ENCODE measurements at places on chromosomes 4 and X.

GRCh38 chrX:26653050-26653449, 437.1 kb downstream of the MAGEB5 start:
- no peak for DNase-seq

GRCh38 chr4:106022454-106022853, 127.2 kb downstream of the NPNT start:
- DNase-seq, result no peak

- no peak for DNase-seq
These were observed 124.7 kb upstream of the C1QTNF7 start for GRCh38 chr4:15303052-15303641.

DNA sequence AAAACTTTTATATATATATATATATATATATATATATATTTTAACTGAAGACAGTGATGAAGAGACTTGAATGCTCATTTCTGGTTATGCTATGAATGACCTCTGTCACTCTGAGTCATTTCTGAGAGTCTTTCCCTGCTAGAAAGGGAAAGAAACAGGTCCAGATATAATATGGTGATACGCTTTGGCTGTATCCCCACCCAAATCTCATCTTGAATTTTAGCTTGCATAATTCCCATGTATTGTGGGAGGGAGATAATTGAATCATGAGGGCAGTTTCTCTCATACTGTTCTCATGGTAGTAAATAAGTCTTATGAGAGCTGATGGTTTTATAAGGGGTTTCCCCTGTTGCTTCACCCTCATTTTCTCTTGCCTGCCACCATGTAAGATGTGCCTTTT, 254.1 kb upstream of the IGFBP7 start:
- no peak for DNase-seq

DNA sequence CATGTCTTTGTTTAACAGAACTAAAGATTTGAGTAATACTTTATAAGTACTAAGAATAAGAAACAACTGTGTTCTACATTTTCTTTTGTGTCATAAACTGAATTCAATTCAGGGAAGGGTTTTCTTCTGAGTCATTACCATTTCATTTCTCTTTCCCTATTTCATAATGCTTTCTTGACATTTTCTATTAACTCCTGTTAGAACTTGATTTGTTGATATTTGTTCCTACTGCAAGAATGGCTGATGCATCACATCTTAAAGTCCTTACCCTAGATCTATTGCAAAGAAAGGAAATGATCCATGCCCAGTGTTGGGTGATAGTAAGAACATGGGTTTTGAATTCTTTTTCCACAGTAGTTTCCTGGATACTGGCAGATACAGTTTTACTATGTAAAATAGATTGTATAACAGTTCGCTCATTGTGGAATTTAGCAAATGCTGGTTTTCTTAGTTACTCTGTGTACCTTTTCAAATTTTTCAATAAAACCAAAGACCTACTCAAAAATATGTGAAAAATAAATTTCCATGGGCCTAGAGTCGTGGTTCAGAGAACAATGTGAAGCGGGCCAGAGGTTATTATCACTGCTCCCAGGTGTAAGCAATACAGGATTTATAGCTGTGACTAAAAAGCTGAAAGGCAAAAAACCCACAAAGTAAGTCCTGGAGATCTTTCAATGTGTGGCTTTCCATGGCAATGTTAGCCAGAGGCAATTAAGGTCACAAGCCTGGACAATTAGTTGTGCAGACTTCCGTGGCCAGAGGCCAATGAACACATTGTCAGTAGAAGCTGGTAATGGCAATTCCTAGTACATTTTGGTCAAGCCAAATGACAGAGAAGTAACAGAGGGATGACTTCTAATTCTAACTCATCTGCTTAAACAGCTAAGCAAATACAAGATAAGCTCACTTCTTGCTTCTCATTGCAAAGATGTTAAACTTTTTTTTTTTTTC, 127.3 kb upstream of the FAT4 start:
- DNase-seq, result no peak

DNA sequence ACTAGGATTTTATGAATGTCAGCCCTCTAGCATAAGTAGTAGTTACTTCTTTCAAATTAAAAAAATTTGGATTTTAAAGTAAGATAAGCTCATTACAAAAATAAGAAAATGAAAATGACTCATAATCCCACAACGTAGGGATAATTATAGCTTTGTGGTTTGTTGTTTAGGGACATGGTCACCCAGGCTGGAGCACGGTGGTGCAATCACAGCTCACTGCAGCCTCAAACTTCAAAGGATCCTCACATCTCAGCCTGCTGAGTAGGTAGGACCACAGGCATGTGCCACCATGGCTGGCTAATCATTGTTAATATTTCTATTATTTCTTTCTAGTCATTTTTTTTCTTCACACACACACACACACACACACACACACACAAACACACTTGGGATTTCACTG, 57.6 kb downstream of the PLAC1 start:
- no peak for DNase-seq

DNA sequence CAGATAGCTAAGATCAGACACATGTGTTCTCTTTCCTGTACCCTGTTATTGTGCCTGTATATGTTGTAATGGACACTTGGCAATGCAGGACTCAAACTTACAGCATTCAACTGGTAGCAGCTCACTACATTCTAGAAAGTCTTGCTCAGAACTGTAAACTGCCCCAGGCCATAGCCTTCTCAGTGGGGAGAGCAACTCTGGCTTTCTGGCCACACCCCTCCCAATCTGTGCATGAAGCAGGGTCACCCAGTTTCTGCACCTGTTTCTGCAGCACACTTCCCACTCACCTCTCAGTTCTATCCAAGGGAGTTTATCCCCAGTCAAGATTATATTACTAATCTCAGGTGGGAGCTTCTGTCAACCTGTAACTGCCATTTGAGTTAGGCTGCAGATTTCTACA, 38.9 kb upstream of the TBX22 start:
- no peak for DNase-seq

DNA sequence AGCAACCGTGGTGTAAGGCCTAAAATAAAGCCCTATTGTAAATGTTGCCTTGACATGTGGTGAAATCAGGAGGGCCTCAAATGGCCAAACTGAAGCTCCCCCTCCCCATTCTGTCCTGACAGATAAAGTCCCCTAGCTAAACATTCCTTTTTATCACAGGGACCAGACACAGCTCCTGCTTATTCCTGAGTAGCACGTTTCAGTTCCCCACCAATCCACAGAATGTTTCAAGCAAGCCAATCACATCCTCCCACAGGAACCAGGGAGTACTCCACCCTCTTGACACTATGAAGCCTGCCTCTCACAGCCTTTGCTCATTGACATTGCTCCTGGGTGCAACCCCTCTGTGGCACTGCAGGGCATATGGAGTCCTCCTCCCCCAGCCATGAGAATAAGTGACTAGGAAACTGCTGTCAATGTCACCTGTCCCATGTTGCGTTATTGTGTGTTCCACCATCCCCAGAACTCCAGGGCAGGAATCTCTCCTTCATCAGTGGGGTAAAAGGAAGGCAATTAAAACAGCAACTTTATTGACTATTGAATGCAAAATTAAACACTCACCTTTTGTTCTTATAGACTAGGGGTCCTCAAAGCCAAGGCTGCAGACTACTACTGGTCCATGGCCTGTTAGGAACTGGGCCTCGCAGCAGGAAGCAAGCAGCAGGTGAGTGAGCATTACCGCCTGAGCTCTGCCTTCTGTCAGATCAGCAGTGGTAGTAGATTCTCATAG, 128.1 kb downstream of the COL25A1 start:
- no peak for DNase-seq

DNA sequence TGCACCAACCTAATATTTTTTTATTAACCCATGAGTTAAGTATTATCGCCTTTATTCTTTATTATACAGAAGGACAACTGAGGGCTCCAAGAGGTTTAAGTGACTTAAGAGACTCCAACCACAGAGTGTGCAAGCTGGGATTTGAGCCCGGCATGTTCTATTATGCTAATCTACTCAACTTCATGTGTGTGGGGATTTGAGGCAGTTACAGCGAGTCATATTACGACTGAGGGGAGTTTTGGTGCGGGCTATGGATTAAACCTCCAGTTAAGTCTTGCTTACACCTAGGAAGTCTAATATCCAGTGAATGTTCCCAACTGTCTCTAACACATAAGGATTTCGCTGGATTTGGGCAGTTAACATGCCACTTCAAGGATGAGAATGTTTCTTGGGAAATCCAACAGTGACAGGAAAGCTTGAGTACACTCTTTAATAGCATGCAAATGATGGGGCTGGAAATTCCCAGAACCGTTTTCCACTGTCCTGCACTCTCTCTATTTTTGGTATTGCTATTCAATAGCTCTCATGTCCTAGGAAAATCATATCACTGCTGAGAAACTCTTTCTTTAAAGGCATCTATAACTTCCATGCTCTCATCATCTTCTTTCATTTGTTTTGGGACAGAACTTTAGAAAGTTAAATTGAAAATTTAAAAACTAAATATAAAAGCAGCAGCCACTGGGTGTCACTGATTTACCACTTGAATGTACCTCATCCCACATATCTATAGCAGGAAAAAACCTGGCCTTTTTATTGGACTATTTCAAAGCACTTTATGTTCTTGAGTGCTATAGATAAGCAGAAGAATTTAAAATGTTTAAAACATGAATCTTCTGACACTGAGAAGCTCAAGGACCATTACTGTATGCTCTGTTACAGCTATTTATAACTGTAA, 165.1 kb upstream of the TTC29 start:
- DNase-seq, result no peak

DNA sequence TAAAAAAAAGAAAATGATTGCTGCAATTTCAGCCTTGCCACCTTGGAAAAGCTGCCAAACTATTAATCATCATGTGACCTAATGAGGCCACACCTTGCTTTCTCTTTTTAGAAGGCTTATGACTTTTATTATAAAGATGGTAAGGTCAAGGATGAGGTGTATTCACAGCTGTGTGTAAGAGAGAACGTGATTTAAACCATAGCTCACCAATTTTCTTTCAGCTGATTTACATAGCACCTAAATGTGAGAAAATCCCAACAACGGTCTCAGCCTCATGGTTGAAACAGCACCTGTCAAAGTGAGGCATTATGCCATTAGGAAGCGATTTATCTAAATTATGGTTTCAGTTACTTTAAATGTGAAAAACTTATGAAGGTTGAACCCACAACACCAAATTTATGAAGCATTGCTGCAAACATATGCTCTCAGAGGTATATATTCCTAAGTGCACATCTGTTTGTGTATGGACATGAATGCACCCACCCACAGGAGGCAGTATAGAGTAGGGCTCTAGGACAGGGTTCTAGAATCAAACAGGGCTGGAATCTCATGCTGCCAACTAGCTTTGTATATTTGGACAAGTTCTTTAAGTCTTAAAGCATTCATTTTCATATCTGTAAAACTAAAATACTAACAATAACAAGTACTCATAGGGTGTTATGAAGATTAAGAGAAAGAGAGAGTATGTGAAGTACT, 40.7 kb downstream of the ANXA3 start:
- no peak for DNase-seq

- DNase-seq, result no peak
These were observed 3.7 kb downstream of the MTMR1 start for GRCh38 chrX:150696866-150697265.

DNA sequence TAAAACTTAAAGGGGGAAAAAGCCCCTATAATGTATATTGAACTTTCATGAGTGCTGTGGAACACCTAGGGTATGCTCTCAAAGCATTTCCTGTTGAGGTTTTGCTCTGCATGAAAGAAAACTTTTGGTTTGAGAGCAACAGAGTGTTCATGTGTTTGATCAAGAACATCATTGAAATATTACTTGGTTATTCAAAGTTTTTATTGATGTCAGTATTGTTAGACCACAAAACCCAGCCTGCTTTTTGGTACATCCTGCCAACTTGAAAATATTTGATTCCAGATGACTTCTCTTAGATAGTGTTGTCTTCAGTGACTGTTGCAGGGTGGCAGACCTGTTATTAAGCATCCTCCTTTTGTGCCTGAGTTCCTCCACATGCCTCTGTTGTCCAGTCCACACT, 68.0 kb downstream of the N4BP2 start:
- no peak for DNase-seq

DNA sequence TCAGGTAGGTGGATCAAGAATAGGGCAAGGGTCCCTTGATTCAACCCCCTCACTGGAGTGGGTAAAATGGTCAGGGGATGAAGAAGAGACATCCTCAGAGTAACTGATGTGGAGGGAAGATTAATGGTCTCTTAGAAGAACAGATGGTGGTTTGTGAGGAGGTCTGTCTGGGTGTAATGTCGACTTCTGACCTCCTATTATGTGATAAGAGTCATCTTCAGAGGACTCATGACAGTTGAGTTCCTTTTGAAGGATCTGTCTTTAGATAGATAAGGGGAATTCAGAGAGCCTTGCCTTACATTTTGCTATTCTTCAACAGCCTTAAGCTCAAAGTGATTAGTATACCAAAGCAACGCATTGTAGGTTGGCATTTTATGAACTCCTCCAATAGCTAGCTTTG, 27.1 kb upstream of the MAGEA8 start:
- DNase-seq, result no peak

GRCh38 chr4:82501154-82501442, 60.7 kb downstream of the TMEM150C start:
- DNase-seq, result no peak

GRCh38 chrX:1321674-1322073, 14.9 kb upstream of the IL3RA start:
- no peak for DNase-seq

DNA sequence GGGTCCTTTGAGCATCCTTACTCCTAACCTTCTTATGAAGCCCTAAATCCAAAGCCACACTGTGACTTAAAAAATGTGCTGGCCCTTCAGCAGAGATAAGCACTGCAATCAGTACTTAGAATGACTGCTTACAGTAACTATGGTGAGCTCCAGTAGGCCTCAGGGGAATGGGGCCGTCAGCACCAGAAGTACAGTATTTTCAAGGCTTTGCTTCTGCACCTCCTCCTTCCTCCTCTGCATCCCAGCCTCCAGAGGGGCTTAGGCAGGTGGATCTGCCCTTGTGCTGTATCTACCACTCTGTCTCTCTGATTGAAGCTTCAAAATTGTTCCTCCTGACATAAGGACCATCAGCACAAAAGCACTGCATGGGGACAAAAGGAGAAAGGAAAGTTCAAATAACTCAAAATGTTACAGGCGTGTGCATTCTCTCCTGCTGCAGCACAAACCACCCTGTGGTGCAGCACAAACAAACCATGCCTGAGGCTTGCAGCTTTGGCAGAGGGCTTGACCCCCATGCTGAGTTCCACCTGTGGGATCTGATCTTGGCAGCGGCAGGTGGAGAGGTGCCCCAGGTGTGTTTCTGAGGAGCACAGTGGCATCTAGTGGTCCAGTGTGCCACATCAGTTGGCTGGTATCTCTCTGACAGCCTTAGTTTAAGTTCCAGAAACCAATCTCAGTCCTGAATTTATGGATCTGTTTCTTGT, 164.7 kb downstream of the SOWAHB start:
- no peak for DNase-seq

Measured in tibial nerve (tissue), 4 donors.